ENCODE measurements at places on chromosomes 5 and 9.

DNA sequence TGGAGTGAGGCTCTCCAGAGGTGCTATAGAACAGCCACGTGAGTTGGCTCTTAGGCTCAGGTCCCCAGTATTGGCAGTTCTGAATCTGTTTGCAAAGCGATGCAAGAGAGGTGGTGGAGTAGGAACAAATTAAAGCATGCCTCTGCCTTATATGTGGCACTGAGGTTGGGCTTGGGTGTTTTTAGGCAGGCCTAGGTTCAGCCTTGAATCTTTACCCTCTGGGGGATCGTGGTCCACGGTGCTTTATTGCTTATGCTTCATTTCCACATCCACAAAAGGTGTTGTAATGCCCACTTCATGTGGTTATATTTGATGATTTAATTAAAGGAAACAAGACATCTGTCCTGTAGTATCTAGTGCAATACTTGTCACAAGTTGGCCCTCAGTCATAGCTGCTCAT, 56.2 kb downstream of the CD180 start:
- no peak for DNase-seq

GRCh38 chr9:134643222-134643671, 1.6 kb downstream of the COL5A1 start:
- no peak for DNase-seq

- peak; percentile 37 for DNase-seq
Measured at GRCh38 chr9:129726322-129727160, 26.3 kb downstream of the PTGES start.

- DNase-seq, result no peak
Measured at GRCh38 chr9:136693490-136694162, 6.4 kb upstream of the AGPAT2 start.

- no peak for DNase-seq
Measured at GRCh38 chr5:68292316-68292715, 76.8 kb downstream of the PIK3R1 start.

DNA sequence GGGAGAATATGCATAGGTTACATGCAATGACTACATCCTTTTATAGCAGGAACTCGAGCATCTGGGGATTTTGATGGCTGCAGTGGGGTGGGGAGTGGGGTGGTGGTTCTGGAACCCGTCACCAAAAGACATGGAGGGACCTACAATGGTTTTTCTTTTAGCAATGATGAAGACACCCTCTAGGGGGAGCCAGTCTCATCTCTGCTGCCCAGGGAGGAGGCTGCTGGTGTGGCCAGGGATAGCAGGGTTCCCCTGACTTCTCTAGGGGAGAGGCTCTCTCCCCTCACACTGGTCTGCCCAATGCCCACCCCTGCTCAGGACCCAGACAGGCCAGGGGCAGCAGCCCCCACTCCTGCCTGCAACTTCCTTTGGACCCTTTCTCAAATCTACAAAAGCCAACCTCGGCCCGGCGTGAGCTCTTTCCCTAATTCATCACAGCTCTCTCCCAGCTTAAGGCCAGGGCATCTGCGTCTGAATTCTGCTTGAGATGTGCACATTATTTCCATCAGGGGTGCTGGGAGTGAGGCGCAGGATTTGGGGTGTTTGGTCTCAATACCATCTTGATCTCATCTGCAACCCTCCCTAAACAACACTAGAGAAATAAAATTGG, 73.6 kb upstream of the RETREG1 start:
- DNase-seq, result no peak

DNA sequence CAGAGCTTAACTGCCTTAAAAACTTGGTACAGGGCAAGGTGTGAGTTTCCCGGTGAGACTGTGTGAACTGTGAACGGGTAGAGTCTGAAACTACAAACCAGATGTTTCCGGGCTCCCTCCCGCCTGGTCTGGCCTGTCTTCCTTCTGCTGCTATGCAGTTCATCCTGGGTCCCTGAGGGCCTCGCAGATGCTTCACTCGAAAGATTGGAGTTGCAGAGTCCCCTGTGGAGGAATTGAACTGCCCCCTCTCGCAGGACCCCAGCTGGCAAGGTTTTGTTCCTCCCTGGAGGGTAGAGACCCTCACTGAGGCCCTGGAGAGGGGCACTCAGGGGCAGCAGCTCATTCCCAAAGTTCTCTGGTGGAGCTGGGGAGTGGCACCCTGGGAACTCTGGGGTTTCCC, 533 bp downstream of the DCANP1 start:
- no peak for DNase-seq

DNA sequence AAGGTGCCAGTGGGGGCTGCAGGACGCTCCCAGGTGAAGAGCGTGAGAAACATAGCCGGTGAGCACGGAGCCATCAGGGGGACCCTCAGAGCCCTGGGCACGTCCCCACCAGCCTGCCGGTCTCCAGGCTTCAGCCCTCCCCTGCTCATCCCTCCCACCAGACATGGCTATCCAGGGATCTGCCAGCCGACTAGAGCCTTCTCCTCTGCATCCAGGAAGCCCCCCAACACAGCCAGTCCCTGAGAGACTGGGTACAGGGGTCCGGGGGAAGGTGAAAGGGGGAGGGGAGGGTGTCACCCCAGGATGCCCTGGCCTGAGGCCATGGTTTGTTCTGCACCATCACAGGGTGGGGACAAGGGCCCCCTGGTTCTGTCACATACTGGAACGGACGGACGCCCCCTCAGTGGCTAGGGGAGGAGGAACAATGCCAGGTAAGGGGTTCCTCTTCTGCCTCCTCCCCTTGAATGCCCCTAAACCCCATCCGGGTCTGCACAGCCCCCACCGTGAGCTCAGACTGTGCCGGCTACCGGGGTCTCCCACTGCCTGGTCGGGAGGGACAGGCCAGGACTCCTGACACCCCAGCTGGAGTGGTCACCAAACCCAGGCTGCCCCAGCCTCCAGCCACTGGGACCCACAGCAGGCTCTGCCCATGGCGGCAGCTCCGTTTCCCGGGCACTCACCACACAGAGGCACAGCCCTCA, 34.3 kb downstream of the NACC2 start:
- DNase-seq, result no peak

- no peak for DNase-seq
Measured at GRCh38 chr5:124733329-124733650, 13.1 kb downstream of the ZNF608 start.

DNA sequence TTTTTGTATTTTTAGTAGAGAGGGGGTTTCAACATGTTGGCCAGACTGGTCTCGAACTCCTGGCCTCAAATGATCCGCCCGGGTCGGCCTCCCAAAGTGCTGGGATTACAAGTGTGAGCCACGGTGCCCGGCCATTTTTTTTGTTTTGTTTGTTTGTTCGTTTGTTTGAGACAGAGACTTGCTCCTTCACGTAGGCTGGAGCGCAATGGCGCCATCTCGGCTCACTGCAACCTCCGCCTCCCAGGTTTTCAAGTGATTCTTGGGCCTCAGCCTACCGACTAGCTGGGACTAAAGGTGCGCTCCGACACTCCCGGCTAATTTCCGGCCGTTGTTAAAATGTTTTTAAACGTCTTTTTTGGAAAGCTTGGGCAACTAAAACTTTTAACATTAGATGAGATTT, 54.0 kb downstream of the SHOC1 start:
- DNase-seq, result no peak

- DNase-seq, result no peak
Measured at GRCh38 chr5:151925340-151925739, 689 bp upstream of the GLRA1 start.

DNA sequence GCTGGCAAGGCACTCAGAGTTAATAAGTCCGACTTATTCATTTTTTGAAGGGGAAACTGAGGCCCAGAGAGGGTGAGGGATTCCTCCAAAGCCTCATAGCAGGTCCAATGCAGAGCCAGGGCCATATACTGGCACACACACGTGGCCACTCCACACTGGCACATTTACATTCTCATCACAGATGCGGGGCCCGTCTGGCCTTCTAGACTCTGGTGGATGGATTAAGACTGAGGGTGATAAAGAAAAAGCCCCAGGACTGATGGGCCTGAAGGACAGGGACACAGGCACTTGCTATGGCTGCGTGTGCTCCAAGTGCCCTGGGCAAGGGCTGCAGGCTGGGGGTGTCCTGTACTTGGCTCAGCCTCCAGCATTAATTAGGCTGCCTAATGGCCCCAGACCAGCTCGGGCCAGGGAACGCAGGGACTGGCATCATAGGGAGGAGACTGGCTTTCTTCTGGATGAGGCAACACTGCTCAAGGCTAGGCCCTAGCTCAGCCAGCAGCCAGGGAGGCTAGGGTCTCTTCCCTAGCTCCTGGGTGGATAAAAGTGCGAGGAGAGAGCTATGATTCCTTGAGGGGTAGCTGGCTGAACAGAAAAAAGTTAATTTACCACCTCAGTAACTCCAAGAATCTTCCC, 28.5 kb upstream of the CSF1R start:
- no peak for DNase-seq

GRCh38 chr9:93575796-93576257, 557 bp upstream of the PHF2 start:
- DNase-seq, result peak; percentile 47

- no peak for DNase-seq
Measured at GRCh38 chr5:32038523-32038922, 135.6 kb downstream of the GOLPH3 start.

GRCh38 chr5:140342896-140343295, 3.5 kb downstream of the HBEGF start:
- no peak for DNase-seq

DNA sequence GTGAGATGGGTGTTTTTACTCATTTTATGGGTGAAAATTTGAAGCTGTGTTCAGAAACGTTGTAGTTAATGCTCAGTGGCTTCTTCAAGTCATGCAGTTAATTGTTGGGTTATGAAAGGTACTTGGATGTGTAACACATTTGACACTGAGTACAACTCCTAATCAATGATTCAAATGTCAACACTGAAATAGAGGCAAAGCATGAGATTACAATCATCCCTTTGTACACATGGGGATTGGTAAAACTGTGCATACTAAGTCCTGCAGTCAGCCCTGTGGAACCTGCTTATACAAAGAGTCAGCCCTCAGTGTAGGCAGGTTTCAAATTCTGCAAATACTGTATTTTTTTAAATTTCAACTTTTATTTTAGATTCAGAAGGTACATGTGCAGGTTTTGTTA, 3.3 kb downstream of the ABLIM3 start:
- DNase-seq, result no peak

GRCh38 chr5:149641000-149641576, 59.8 kb downstream of the ARHGEF37 start:
- DNase-seq, result no peak

DNA sequence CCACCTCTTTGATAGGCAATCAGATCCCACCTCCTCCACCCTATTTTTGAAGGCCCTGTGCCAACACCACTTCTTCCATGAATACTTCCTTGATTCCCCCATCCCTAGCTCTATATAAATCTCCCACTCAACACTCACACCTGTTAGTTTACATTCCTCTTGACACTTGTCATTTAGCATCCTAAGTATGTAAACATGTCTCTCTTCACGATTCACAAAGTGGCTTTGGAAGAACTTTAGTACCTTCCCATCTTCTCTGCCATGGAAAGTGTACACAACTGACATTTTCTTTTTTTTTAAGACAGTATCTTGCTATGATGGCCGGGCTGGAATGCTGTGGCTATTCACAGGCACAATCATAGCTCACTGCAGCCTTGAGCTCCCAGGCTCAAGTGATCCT, 1.5 kb upstream of the FXN start:
- DNase-seq, result no peak

DNA sequence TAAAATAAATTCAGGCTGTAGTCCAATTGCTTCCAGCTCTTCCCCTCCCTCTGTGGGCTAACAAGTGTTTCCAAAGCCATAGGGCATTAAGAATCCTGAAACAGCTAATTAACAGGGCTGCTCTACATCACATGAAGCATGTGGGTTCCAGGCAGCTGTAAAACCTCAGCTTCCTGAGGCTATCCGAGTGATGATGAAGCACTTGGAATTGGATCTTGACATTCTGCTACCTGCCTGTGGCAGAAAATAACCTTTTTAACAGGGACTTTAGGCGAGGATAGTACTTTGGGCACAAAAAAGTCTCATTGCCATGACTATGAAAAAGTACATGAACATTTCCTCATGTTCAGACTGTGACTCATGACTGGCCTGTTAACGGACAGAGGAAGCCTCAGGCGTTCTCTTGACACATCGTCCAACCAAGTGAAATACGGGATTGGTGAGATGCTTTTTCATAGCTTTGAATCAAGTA, 107.2 kb downstream of the PDE4D start:
- DNase-seq, result no peak

DNA sequence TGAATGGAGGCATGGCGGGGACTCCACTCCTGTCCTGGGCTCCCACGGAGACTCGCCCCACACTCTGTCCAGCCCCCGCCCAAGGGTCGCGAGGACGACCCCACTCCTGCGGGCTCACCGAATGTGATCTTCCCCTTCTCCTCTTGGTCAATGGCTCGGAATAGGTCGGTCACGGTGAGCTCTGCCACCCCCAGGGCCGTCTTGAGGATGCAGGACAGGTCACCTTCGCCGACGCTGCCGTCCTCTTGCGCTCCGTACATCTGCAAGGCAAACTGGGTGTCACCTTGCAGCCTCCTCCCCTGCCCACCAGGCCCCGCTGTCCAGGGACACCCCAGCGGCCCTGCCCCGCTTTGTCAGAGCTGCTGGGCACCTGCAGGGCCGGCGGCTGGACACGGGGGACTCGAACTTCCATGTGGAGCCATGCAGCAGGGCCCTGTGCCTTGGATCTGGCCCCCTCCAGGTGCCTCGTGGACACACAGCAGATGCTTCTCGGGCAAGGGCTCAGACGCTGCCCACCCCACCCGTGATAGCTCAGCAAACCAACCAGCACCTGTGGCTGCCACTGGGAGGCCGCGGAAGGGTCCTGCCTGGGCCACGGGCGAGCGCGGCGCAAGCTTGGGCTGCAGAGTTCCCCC, 21.5 kb upstream of the SLC6A3 start:
- no peak for DNase-seq

DNA sequence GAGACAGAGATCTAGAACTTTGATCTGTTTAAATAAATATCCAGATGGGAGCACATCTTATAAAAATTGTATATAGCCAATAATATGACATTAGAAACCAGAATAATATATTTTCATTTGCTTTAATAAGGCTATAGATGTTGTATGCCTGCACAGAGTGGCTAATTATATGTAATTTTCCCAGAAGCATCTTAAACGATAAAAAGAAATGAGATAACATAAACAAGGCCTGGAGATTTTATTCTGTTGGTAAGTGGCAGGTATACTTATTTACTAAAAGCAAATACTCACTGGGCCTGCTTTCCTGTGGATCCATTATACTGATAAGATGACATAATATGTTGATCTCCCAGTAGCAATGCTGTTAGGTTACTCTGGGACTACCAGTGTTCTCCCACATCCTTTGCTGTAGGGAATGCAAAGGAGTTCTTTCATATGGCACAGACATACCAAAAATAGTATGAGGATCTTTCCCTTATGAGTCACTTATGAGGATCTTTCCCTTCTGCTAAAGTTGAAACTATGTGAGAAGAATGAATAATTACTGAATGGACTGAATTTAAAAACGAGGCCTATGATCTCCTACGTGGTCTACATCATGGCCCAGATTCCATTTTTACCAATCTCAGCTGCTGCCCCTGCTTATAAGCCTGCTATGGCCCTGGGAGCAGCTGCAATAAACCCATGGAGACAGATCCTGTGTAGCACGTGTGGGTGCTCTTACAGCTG, 112.1 kb downstream of the NUDT12 start:
- no peak for DNase-seq

DNA sequence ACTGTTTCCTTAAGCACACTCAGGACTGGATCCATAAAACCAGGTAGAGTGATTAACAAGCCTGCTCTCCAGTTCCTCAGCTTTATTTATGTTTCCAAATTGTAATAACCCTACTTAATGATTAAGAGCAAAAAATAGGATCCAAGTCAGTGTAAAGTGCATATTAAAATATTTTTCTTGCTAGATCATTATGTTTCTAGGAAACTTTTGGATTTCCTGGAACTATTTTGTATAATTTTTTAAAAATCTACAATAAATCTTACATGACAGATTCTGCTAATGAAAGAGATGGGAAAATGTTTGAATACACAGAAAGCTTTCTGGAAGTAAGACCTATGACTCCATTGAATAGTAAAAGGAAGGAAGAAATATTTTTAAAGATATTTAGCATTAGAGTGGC, 35.5 kb downstream of the BHMT start:
- DNase-seq, result no peak
